ENCODE measurements at places on chromosomes 3 and 15.
A peak's percentile ranks its signal among the peaks of the same experiment; 100 is the strongest.

GRCh38 chr3:134677987-134678308 lies 27.1 kb upstream of the KY start:
- DNase-seq: no peak

- DNase-seq: no peak
These were observed 50.9 kb upstream of the MAP3K13 start for GRCh38 chr3:185311991-185312390.

- DNase-seq: no peak
These were observed 1.3 kb downstream of the SLC27A2 start for GRCh38 chr15:50183112-50183794.

- DNase-seq: peak; percentile 16
These were observed 24.5 kb downstream of the NIPA1 start for GRCh38 chr15:22810853-22811338.

Measured in AG08396 (cell line).